Fibroblast of skin of left biceps (primary cell): ENCODE measurements at places on chromosomes 13 and 19.
A peak's percentile ranks its signal among the peaks of the same experiment; 100 is the strongest.

DNA sequence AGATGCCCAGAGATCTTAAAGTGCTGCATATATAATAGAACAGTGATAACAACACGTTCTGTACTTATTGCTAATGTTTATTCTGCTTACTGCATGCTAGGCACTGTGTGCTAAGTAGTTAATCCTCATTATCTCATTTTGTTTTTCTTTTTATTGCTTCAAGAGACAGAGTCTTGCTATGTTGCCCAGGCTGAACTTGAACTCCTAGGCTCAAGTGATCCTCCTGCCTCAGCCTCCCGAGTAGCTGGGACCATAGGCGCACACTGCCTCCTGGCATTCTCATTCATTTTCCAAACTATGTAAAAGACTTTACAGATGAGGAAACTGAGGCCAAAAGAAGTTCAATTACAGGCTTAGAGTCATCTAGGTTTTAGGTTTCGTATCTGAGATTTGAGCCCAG, 548.4 kb downstream of the GPC6 start:
- DNase-seq, result no peak

GRCh38 chr13:110855363-110855762, 59.5 kb downstream of the ANKRD10 start:
- no peak for DNase-seq

DNA sequence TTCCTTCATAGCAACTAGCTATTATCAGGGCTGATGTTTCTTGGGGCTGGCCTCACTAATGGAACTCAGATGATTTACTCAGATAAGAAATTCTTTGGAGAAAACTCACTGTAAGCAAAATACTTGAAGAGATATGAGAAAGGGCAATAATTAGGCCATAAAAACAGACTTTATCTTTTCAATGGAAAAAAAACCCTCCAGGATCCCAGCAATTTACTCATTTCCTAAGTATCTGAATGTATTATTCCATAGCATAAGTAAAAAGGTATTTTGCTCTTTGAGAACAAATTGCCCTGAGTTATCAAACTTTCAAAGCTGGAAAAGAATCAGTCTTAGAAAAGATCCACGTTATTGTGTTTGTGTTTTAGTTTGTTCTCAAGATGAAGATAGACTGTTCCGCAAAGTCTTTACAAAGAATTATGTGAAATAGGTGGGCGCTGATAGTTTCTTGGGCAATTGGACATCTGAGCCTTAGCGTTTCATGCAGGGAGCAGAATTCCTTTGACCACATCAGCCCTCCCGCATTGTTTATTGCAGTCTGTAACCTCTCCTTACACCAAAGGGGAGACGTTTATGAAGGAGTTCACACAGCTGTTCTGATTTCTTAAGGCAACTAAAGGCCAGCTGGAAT, 29.1 kb upstream of the CSNK1A1L start:
- DNase-seq, result peak; percentile 81

DNA sequence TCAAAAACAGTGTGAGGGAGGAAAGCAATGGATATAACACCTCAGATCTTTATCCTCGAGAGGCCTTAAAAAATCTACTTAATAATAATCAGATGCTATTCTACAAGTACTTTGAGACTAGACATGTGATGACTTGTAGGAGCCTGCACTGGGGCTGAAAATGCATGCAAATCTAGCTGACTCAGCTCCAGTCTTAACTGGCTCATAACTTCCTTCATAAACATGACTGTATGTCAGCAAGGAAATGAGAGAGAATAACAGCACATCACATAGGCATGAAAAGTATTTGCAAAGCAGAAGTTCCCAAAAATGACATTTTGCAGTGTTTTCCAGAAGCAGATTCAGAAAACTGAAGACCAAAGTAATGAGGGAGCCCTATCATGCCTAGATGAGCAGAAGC, 38.1 kb downstream of the PSG5 start:
- no peak for DNase-seq

GRCh38 chr13:103033999-103034398, 32.2 kb downstream of the SLC10A2 start:
- no peak for DNase-seq

DNA sequence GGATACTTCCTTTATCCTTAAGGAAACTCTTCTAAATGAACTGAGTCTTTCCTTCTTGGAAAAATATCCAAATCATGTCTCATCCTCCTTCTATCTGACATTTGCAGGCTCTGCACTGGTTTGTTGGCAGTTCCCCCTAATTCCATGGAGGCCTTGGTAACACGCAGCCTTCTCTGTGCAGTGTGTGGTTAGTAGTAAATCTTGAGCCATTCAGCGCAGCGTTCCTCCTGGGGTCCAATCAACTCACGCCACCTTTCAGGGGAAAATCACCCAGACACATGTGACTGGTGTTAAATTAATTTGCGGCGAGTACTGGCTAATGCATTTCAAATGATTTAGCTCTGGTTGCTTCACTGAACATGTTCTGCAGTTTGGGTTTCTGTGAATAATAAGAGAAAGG, 21.0 kb upstream of the CBY2 start:
- DNase-seq, result peak; percentile 77

GRCh38 chr13:98970330-98970729, 7.5 kb downstream of the DOCK9 start:
- DNase-seq, result no peak

DNA sequence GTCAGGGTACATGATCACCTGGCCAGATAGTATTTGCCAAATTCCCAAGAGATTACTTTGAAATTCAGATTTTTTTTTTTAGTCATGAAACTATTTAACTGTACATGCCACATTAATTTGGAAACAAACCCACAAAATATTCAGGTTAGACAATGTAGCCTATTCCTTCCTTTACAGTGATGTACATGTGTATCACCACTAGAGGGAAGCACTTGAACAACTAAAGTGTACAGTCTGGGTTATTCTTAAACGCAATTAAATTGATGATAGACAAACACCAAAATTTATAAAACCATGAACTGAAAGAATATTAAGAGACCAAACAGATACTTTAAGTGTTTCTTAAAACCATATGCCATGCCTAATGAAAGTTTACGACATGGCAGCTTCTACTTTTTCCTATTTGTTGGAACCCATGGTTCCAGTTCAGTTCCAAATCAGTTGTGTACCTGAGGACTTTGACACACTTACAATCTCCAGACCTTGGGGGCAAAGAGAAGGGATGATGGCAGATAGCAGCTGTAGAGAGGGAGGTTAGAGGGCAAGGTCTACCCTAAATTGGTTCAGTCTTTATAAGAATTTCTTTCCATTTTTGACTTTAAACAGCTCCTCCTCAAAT, 52.8 kb downstream of the TNFSF13B start:
- DNase-seq, result peak; percentile 19

GRCh38 chr13:45178349-45179162, 22.3 kb downstream of the KCTD4 start:
- no peak for DNase-seq

DNA sequence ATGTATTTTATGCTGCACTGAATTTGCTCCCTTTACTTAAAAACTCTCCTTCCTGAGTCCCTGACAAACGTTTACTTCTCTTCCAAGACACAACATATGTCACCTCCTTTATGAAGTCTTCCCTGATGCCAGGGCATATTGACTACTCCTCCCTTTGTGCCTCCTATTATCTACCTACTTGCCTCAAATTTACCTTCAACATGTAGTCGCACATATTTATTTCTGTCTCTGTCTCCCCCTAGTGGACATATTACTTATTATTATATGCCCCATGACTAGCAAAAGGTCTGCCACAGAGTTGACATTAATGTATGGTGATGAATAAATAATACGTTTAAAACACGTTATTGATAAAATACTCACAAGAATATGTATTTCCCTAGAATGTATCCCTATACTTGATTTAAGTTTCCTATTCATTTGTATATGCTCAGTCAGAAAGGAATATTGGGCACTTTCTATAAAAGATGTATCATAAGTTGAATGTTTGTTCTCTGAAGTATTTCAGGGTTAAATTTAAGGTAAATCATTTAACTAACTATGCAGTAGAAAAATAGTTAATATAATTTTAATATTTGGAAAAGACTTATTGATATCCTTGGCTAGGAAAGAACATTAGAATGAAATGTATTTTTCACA, 250.3 kb upstream of the ATXN8OS start:
- DNase-seq, result no peak

- DNase-seq, result no peak
Observed at GRCh38 chr19:3443840-3444694, 36.3 kb downstream of the SMIM24 start.

DNA sequence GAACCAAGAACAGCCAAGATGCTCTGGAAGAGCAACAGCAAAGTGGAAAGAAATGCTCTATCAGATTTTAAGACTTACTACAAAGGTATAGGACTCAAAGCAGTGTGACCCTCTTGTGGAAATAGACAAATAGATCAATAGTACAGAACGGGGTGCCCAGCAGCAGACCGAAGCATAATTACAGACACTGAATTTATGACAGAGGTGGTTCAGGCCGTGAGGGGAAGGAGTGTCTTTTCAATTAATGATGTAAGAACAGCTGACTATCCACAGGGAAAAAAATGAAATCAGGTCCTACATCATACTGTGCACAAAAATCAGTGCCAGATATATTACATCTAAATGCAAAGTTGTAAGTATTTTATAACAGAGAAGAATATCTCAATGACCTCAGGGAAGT, 95.6 kb downstream of the KATNAL1 start:
- DNase-seq, result no peak

DNA sequence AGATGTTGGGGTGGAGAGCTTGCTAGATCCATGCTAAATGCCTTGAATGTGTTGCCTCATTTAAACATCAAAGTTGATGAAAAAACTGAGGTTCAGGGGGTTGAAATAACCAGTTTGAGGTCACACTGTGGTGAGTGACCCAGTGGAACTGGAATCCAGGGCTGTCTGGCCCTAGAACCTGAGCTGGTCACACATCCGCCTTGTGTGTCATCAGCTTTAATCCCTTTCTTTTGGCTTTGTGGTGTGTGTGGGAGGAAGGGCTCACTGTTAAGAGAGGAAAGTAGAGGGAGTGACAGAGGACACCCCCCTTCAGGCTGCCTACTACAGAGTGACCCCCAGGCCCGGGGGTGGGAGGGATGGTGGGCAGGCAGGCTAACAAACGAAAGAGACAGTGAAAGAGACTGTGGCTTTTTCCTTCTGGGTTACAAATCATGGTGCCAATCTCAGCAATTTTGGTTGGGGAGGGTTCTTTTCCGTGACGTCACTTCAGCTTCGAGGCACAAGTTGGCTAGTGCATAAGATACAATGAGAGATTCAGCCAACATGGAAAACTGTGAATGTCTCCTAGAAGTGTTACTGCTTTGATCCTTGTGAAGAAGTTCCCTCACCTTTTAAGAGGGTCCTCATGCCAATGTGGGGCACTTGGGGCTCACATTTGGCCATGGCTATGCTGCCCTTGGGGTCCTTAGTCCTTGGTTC, 164.9 kb downstream of the DLEU7 start:
- peak; percentile 32 for DNase-seq

DNA sequence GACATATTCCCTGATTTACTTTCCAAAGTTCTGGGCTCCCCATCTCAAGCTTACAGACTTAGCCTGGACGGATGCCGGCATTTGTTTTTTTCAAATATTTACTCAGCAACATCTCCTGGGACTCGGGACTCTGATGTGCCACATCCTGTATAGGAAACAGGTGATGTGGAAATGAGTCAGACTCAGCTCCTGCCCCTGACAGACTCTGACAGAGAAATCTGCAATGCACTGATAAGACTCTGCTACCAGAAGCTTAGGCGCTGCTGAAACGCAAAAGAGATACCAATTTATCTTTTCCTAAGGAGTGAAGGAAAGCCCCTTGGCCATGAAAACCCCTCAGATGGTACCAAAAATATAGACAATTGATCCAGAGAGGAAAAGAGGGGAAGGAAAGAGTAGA, 16.2 kb downstream of the LAIR2 start:
- DNase-seq, result no peak

GRCh38 chr13:106381091-106381490, 154.4 kb downstream of the EFNB2 start:
- no peak for DNase-seq

DNA sequence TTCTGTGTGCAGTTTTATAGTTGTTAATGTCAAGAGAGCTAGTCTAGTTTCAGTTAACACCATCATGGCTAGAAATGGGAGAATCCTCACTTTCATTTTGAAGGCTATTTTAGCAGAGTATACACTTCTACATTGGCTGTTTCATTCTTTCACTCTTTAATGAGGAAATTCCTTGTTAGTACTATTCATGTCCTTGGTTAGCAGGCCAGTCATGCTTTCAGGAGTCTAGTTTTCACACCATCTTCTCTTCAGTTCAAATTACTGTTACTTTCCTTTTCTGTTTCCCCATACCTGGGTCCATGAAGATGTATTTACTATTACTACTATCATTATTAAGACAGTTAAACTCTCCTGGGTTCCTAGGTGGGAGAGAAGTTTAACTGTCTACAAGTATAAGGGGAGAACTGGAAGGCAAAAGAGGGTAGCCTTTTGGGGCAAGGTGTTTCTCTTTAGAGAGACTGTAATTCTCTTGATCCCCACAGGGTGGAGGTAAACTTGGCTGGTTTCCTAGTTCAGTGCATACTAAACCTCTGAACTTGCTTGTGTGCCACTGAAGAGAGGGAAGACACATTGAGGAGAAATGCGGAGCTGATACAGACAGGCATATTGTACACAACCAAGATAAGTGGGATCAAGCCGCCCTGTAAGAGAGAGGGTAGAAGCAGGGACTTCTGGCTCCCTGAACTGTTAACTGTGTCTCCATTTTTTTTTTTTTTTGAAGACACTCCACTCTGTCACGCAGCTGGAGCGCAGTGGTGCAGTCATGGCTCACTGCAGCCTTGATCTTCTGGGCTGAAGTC, 41.3 kb upstream of the IGFL4 start:
- no peak for DNase-seq

DNA sequence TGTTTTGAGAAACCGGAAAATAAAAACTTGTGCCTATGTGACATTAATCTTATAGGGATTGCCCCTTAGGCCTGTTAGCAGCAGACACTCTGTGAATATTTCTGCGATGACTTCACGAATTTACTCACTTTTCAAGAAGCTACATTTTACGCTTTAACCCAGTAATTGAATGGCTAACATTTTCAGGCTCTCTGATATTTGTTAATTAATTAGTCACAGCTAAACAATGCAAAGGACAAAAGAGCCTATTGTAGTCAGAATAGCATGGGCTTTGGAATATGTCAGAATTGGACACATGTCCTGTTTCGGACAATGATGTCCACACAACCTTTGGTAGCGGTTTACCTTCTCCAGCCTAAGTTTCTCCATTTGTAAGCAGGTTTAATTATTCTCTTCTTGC, 506.6 kb downstream of the EFNB2 start:
- no peak for DNase-seq

DNA sequence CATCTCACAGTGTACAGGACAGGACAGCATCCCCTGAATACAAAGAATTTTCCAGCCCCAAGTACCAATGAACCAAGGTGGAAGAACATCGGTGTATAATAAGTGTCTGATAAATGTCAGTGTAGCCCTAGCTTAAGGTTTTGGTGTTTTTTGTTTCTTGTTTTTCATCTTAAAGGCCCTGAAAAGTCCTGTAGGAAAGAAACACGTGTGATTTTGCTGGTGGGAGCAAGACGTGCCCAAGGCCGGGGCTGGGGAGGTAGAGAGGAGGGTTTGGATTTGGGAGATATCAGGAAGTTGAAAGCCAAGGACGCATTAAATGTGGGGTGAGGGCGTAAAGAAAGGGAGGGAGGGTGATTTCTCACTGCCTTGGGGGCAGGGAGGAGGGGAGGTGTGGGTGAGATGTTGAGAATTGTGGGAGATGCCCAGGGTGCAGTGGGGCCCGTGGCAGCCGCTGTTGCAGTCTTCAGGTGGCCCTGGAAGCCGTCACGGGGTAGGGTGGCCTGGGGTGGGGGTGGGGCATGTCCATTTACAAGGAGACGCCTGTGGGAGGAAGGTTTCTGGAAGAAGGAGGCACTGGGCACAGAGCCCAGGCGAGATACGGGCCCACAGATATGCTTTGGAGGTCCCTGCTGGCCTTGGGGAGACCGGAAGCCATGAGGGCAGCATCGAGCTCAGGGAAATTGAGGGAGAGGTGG, 6.7 kb downstream of the CAMSAP3 start:
- no peak for DNase-seq

GRCh38 chr19:38255383-38256014, 675 bp downstream of the PPP1R14A start:
- no peak for DNase-seq
